ENCODE measurements at places on chromosomes 16 and 17. TPM values are rescaled to one million over a fixed set of nuclear protein-coding genes. Genes with fewer than 3 reads are reported as not detected.

GRCh38 chr17:18117982-18118975, 9.7 kb downstream of the MYO15A start:
- no peak overlapping the region for H3K4me3 ChIP-seq
- H3K27ac ChIP-seq: no peak overlapping the region
- no peaks in the 10 kb centered on the region for H3K27me3 ChIP-seq
- DNase-seq: no peak

GRCh38 chr17:31918701-31919128, 17.2 kb upstream of the UTP6 start:
- DNase-seq: no peak
- H3K36me3 ChIP-seq: no peaks in the 10 kb centered on the region
- no peaks in the 10 kb centered on the region for H3K4me1 ChIP-seq
- peaks cover 13% of the 10 kb centered on the region for H3K27me3 ChIP-seq

DNA sequence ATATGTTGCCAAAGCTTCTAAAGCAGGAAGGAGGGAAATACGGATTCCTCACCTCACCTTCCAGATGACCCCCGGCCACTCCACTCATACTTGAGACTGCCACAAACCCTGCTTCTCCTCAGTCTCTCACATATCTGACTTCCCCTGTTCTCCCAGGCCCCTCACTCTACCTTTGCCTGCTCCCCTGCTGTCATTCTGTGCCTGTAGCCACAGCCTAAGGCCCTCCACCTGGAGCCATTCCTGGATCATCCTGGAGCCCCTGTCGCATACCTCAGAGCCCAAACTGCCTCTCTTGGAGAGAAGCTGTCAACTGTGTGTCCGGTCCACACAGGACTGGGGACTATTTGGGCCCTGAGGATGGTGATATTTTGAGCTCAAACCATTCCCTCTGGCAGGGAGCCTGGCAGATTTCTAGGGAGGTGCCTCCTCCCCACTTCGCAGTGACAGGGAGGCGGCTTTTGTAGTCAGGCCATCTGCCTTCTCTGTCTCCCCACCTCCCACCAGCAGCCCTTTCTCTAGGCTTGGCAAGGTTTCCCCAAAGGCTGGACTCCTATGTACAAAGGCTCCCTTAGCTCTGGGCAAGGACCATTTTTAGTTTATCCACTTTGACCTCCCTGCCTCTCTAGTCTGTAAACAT, 2.3 kb upstream of the MED24 start:
- no peak for DNase-seq
- H3K4me1 ChIP-seq: peaks cover 19% of the 10 kb centered on the region
- no peak overlapping the region for H3K4me3 ChIP-seq
- no peak overlapping the region for H3K27ac ChIP-seq
- peaks cover 9% of the 10 kb centered on the region for H3K36me3 ChIP-seq

KRT39 gene
- polyA plus RNA-seq: not detected

WFDC1 gene
- polyA plus RNA-seq: not detected

CDR2 gene
- polyA plus RNA-seq: 21.7 TPM

Data from immature natural killer cell (primary cell).